ENCODE measurements at places on chromosomes 6 and 20. TPM values are rescaled to one million over a fixed set of nuclear protein-coding genes. Genes with fewer than 3 reads are reported as not detected.

The SYCP2 gene
- total RNA-seq = 2.5 TPM

The ZC3H12D gene
- 28.1 TPM for total RNA-seq

GRCh38 chr20:37066168-37066567 lies 29.6 kb downstream of the RBL1 start:
- no peak for DNase-seq

- DNase-seq = no peak
Observed at GRCh38 chr20:35009665-35010328, 54.1 kb downstream of the MYH7B start.

- DNase-seq = no peak
Observed at GRCh38 chr20:48421547-48421946, 406.3 kb downstream of the PREX1 start.

GRCh38 chr6:7761051-7761450 lies 35.2 kb downstream of the BMP6 start:
- DNase-seq = no peak
